ACHN (cell line): ENCODE measurements at places on chromosomes 13 and 19.

- no peak for DNase-seq
These were observed 816 bp upstream of the TBXA2R start for GRCh38 chr19:3607303-3608078.

DNA sequence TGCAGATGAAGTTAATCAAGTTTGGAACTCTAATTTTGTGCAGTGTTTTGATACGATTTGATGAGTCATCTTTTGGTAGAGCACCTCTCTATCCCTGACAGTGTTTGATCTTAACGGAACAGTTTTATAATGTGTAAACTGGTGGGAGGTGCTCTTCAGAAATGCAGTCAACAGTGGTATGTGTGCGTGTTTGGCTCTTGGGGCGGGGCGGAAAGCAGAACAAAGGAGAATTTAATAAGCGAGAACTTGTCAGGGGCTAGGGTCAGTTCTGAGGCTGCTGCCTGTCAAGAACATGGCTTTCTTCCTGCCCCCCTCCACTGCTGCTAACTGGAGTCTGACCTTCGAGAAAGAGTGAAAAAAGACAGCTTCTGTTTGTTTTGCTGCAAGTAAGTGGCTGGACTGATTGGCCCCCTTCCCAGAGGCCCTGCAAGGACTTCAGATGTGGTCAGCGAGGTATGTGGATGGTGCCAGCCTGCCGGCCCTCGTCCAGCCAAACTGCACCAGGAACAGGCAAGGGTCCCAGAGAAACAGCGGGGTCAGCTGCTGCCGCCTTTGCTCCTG, 40.8 kb downstream of the BBC3 start:
- DNase-seq: peak; percentile 58

DNA sequence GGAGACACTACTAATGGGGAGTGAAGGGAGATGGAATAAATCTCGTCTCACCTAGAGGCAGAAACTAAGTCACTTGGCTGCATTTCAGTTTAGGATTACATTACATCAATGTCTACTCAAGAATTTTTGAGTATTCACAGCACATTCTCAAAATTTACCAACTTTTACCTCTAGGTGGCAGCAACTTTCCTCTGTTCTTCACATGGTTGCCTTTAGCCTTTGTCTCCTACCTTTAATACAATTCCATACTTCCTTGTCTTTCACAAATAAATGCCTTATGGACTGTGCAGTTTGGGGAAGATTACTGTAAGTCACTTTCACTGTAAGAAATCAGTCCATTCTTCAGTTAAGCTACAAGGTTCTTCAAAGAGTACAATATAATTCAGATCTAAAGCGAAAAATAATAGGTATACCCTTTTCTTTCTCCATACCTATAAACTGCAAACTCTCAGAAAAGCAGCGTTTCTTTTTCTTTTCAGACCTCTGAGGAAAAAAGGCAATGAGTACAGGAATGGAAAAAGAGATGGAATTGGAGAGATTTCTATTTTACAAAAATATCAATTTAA, 379.4 kb downstream of the KLF12 start:
- peak; percentile 62 for DNase-seq

- peak; percentile 22 for DNase-seq
These were observed 69.8 kb downstream of the SIAH3 start for GRCh38 chr13:45781553-45782326.

DNA sequence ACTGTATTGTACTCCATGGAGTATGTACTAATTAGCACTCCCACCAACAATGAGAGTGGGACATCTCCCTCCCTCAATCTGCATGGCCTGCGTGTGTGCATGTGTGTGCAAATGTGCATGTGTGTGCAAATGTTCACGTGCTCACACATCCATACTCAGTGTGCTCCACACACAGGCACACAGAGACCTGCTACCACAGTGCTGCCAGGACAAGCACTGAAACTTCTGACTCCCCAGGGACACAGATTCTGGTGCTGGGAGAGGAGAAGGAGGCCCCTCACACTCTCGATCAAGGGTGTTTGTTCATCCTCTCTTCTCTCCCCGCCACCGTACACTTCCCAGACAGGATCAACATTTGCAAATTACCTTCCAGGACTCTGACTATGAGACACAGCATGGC, 37.8 kb upstream of the ZNF507 start:
- DNase-seq: no peak

GRCh38 chr19:53037101-53038097, 7.1 kb upstream of the ERVV-2 start:
- DNase-seq: no peak

DNA sequence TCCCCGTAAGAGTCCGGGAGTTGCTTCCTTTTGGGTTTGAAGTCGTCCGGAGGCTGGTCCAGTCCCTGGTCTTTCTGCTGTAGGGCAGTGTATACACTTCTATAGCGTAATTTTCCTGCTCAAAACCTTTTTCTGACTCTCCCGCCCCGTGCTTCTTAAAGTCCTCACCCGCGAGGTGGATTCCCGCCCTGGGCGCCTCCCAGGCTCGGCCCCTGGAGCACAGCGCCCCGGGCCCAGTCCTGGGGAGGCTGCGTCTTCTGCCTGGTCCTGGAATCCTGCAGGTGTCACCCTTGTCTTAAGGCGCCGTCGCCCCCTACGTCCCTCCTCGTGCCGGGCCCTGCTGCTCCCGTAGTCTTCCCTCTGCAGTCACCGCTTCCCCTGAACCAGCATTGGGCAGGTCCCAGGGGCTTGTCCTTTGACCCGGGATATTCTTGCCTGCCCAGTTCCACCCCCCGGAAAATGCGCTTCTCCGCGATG, 34.4 kb upstream of the ZNF808 start:
- DNase-seq: no peak

DNA sequence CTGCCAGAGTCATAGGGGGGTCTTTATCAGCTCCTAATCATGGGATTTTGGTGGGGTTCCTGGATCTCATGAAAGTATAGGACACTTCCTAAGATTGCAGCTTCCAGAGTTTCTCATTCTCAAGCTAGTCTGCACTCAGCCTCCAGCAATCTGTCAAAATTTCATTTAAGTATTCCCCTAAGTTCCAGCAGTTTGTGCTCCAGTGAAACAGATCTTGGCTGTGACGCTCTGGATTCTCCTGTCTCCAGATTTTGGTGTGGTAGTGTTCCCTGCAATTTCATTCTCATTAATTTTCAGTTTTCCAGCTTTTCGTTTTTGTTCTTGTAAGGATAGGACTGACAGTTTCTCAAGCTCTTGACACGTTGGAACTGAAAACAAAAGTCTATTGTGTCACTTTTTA, 908.9 kb upstream of the MIR17HG start:
- no peak for DNase-seq

DNA sequence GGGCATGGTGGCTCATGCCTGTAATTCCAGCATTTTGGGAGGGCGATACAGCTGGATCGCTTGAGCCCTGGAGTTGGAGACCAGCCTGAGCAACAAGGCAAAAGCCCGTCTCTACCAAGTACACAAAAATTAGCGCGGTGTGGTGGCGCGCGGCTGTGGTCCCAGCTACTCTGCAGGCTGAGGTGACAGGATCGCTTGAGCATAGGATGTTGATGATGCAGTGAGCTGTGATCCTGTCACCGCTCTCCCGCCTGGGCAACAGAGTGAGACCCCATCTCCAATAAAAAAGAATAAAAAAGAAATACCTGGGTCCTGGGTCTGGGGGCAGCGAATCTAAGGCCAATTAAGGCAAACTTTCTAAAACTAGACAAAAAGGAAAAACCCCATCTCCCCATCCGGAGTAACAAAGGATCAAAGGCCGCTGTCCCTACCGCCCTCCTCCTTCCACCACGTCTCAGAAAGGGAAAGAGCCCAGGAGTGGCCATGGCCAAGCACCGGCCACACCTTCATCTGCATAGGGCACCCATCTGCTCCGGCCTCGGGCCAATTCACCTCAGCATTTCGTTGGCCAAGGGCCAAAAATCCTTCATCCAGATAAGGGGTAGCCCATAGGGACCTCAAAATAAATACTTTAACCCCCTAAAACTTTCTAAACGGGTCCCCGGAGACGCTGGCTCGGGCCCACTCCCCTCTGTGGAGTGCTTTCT, 851 bp downstream of the ZNF320 start:
- no peak for DNase-seq

DNA sequence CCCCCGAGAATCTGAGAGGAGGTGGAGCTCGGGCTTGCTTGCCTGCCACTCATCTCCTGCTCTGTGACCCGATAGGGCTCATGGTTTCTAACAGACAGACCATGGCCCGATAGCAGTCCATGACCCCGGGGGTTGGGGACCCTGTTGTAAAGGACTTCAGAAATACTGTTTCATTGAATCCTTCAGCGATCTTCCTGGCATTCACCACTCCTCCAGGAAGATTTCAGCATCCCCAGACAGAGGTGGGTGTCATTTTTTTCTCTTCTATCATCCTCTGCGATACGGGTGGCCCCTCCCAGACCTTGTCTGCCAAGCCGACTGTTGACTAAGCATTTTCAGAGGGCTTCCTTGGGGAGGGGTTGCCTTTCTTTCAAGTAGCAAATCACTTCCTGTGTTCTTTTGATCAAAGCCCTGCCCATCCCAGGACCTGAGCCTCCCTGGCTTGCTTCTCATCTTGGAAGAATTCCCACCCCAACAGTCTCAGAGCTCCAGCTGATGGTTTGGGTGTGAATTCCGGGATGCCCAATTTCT, 1.7 kb downstream of the MYO1F start:
- no peak for DNase-seq
